ENCODE measurements at places on chromosomes 4 and X. TPM values are rescaled to one million over a fixed set of nuclear protein-coding genes. Genes with fewer than 3 reads are reported as not detected.

Gene MAGEC2
- not detected for total RNA-seq

Gene INTS12
- 16.7 TPM for total RNA-seq

Gene LAP3
- total RNA-seq, result 49.6 TPM

Gene TCP11X2
- 0.40 TPM for total RNA-seq

Gene SMIM31
- total RNA-seq, result not detected

Gene CABS1
- total RNA-seq, result not detected

GRCh38 chr4:120549011-120549570 is 373.4 kb downstream of the PRDM5 start:
- no peak overlapping the region for H3K27ac ChIP-seq
- no peak overlapping the region for H3K4me3 ChIP-seq
- DNase-seq, result no peak
- H3K36me3 ChIP-seq, result no peaks in the 10 kb centered on the region
- no peaks in the 10 kb centered on the region for H3K4me1 ChIP-seq

DNA sequence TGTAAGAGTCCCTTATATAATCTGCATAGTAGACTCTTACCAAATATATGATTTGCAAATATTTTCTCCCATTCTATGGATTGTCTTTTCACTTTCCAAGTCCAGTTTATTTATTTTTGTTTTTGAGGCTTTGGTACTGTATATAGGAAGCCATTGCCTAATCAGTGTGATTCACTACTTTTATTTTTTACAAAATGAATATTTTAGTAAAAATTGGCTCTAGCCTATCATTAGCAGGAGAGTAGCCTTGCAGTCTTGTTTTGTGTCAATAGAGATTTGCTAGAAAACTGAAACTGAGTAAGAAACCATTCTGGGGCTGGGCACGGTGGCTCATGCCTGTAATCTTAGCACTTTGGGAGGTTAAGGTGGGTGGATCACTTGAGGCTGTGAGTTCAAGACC is 199.9 kb upstream of the MAB21L2 start:
- no peak overlapping the region for H3K27ac ChIP-seq
- peaks cover 2% of the 10 kb centered on the region for H3K4me1 ChIP-seq
- H3K36me3 ChIP-seq, result peaks cover 6% of the 10 kb centered on the region
- no peak for DNase-seq

DNA sequence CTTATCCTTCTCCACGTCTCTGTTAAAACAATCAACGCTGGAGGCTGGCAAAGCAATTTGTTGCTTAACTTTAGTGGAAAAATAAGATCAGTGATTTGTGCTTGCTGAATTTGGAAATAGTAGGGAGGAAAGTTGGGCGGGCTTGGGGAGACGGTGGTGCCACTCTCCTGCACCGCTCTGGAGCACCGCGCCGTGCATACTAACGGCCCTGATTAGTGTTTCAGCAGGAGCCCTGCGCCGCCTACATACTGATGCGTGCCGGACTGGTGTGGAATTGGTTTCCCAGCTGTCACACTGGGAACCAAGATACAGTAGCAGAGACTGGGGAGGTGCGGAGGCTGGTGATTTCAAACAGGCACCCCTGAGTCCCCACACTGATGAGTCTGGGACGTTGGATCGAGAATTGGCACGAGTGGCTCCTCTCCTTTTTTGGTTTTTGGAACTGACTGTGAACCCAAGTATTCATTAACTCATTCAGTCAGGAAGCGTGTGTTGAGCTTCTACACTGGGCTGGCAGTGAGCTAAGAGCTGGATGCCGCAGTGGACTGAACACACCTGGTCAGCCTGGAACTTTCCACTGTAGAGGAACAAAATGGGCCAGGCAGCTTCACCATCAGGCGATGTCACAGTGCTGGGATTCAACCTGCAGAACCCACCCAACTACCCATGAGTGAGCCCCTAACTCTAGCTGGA is 29.0 kb upstream of the PSAPL1 start:
- no peak for DNase-seq
- H3K27ac ChIP-seq, result no peak overlapping the region
- H3K4me1 ChIP-seq, result no peaks in the 10 kb centered on the region
- H3K27me3 ChIP-seq, result peaks cover 25% of the 10 kb centered on the region
- no peak overlapping the region for H3K4me3 ChIP-seq

- no peak overlapping the region for H3K4me3 ChIP-seq
- H3K36me3 ChIP-seq, result no peaks in the 10 kb centered on the region
- no peak for DNase-seq
- H3K4me1 ChIP-seq, result no peaks in the 10 kb centered on the region
- H3K27me3 ChIP-seq, result no peaks in the 10 kb centered on the region
These were observed 697.3 kb downstream of the CCSER1 start for GRCh38 chr4:90824266-90825150.

DNA sequence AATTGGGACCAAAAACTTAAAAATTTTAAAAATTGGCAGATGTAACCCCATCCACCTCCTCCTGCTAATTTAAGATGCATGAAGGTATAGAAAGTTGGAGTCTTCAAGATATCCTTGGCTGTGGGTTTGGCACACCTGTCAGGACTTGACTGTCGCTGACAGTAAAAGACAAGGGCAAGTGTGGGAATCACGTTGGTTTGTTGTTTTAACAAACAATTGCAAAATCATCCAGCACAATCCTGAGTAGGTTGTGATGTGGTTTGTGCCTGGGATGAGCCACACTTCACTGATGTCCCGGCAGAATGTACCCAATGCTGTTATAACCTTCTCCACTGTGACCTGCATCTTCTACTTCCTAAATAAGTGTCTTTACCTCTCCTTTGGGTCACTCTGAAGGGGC is 24.0 kb downstream of the HOPX start:
- H3K4me1 ChIP-seq, result peaks cover 33% of the 10 kb centered on the region
- H3K27me3 ChIP-seq, result peaks cover 41% of the 10 kb centered on the region
- peak overlapping the region; percentile 80 for H3K27ac ChIP-seq
- H3K36me3 ChIP-seq, result peaks cover 3% of the 10 kb centered on the region

- no peak overlapping the region for H3K4me3 ChIP-seq
- H3K27me3 ChIP-seq, result no peaks in the 10 kb centered on the region
- DNase-seq, result no peak
- H3K36me3 ChIP-seq, result no peaks in the 10 kb centered on the region
- H3K27ac ChIP-seq, result no peak overlapping the region
- H3K4me1 ChIP-seq, result no peaks in the 10 kb centered on the region
These were observed 49.6 kb downstream of the MAP7D2 start for GRCh38 chrX:20066968-20067708.

GRCh38 chr4:3261411-3262207 is 12.7 kb downstream of the MSANTD1 start:
- no peak overlapping the region for H3K27ac ChIP-seq
- H3K27me3 ChIP-seq, result no peaks in the 10 kb centered on the region
- DNase-seq, result no peak
- peaks cover 2% of the 10 kb centered on the region for H3K4me1 ChIP-seq

DNA sequence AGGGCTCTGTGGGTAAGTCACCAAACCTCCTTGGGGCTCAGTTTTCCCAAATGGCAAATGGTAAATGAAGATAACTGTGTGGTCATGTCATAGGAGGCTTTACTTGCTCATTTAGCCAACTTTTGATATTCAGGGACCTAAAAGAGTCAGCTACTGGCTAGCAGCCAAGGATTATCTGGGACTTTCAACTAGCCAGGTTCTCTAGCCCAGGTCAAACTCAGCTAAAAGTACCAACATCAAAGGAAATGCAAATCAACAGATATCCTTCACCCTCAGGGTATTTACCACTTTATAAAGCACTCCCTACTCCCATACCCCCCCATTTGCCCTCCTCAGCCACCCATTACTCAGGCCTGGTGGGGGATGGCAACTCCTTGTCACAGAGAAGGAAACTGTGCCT is 7.5 kb downstream of the AMER1 start:
- no peak overlapping the region for H3K27ac ChIP-seq
- DNase-seq, result no peak
- no peak overlapping the region for H3K4me3 ChIP-seq
- H3K36me3 ChIP-seq, result no peaks in the 10 kb centered on the region

GRCh38 chrX:108947205-108947604 is 210.8 kb upstream of the IRS4 start:
- no peak overlapping the region for H3K4me3 ChIP-seq
- no peaks in the 10 kb centered on the region for H3K36me3 ChIP-seq
- H3K4me1 ChIP-seq, result no peaks in the 10 kb centered on the region
- H3K27me3 ChIP-seq, result no peaks in the 10 kb centered on the region

- no peaks in the 10 kb centered on the region for H3K27me3 ChIP-seq
- no peaks in the 10 kb centered on the region for H3K4me1 ChIP-seq
- H3K36me3 ChIP-seq, result no peaks in the 10 kb centered on the region
These were observed 103.9 kb downstream of the IQCM start for GRCh38 chr4:149711593-149712365.

DNA sequence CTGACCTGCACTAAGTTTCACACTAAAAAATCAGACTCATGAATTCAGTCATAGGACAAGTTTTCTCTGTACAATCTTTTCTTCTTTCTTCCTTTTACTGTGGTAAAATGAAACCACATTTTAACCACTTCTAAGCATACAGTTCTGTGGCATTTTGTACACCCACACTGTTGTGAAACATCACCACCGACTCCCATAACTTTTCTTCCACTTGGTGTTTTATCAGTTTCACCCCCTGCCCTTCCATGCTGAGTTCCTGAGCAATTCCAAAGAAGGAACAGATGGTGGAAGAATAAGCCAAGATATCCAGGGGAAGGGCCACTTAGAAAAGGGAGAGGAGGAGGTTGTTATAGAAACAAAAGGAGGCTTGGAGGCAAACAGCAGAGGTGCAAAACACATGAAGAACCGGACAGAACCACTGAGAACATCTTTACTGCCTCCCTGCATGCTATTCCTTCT is 22.6 kb downstream of the SLC25A4 start:
- H3K4me3 ChIP-seq, result peak overlapping the region; percentile 81
- peaks cover 22% of the 10 kb centered on the region for H3K4me1 ChIP-seq
- peaks cover 7% of the 10 kb centered on the region for H3K36me3 ChIP-seq
- DNase-seq, result no peak

- no peaks in the 10 kb centered on the region for H3K27me3 ChIP-seq
- no peak overlapping the region for H3K27ac ChIP-seq
- no peak overlapping the region for H3K4me3 ChIP-seq
- H3K4me1 ChIP-seq, result no peaks in the 10 kb centered on the region
- DNase-seq, result no peak
These were observed 2522.1 kb downstream of the ARAP2 start for GRCh38 chr4:33722254-33722653.

DNA sequence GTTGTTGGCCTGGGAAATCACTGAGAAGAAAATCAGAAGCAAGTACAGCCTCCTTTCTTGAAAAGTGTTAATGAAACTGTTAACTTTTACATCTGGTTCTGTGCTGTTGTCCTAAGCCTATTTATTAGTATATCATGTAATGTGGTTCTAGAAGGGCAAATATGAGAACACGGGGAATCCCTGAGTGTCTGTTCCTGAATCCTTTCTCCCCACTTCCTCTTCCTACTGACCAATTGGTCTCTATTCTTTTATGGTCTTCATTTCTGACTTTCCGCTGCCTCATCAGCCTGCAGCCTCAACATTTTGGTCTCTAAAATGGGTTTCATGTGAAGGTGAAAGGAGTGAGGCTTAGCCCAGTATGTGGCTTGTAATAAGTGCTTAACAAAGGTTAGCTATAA is 159.9 kb upstream of the MAMLD1 start:
- no peak overlapping the region for H3K27ac ChIP-seq
- no peaks in the 10 kb centered on the region for H3K36me3 ChIP-seq
- no peak for DNase-seq
- H3K27me3 ChIP-seq, result no peaks in the 10 kb centered on the region
- no peaks in the 10 kb centered on the region for H3K4me1 ChIP-seq

Measured in T-helper 17 cell (primary cell).